Right renal pelvis (tissue), 4 donors: ENCODE measurements at places on chromosomes 2 and 18.

DNA sequence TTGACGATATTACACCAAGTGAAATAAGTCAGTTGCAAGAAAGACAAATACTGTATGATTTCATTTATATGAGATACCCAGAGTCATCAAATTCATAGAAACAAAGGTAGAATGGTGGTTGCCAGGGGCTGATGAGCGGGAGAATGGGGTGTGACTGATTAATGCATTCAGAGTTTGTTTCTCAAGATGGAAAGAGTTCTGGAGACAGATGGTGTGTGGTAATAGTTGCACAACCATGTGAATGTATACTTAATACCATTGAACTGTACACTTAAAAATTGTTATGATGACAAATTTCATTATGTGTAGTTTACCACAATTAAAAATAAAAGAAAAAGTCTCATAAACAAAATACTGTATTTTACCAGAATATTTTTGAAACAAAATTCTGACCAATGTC, 117.3 kb downstream of the PIGN start:
- no peak for DNase-seq

- no peak for DNase-seq
Measured at GRCh38 chr18:11884396-11885030, 23.6 kb downstream of the MPPE1 start.

DNA sequence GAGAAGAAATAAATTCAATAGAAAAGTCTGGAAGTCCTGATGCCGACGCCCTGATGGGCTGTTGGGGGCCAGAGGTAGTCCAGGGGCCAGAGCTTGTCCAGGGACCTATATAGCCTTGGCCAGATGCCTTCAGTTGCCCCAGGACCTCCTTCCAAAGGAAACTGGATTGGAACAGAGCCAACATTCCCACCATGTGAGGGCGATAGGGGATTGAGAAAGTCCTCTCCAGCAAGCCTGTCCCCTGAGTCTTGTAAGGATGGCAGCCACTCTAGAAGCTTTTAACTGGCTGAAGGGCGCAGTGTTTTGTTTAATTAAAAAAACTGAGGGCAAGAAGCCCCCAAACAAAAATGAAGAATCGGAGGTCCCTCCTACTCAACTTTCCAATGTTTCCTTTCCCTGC, 54.9 kb upstream of the CDCA7 start:
- no peak for DNase-seq

GRCh38 chr2:218186355-218186766, 19.6 kb upstream of the CXCR1 start:
- peak; percentile 18 for DNase-seq

- DNase-seq = no peak
Measured at GRCh38 chr2:216116418-216116817, 7.3 kb downstream of the XRCC5 start.

DNA sequence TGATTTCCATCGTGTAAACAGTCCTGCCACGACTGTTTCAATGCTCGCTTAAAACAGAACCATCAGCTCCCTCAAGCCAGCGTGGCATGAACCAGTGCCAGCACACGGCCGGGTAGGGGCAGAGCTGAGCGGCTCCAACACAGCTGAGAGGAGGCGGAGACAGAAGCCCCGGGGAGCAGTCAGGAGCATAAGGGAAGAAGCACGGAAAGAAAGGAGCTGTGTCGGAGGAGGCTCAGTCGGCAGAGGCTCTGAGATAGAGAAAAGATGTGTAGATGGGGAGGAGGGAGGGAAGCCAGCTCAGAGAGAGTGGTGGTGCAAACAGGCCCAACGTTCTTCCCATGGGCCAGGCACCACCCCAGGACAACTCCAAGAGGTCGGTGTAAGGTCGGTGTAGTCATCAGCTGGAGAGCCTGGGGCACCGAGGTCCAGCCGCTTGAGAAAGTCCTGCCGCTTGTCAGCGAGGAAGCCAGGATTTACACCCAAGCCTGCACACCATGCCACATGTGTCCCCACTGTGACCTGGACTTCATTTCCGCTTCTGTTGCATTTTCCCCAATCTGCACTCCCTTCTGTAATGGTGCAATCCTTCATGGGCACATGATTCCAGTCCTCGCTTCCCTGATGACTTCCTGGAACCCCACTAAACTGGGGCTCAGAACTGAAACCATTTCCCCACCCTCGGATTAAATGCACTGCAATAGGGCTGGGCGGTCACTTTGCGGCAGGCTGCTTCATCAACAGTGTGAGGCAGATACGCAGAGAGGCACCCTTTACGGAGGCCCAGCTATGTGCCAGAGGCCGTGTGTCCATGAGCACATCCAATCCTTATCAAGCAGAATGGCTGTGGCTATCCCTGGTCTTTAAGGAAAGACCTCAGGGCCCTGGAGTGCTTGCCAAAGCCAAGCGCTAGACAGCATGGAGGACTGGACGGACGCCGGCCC, 43.5 kb downstream of the CYP27C1 start:
- no peak for DNase-seq
